ENCODE measurements at places on chromosomes 4 and X.

GRCh38 chrX:19057856-19058255 is 64.4 kb downstream of the ADGRG2 start:
- no peak for DNase-seq

GRCh38 chrX:70808942-70809940 is 99.3 kb downstream of the TEX11 start:
- DNase-seq: no peak

DNA sequence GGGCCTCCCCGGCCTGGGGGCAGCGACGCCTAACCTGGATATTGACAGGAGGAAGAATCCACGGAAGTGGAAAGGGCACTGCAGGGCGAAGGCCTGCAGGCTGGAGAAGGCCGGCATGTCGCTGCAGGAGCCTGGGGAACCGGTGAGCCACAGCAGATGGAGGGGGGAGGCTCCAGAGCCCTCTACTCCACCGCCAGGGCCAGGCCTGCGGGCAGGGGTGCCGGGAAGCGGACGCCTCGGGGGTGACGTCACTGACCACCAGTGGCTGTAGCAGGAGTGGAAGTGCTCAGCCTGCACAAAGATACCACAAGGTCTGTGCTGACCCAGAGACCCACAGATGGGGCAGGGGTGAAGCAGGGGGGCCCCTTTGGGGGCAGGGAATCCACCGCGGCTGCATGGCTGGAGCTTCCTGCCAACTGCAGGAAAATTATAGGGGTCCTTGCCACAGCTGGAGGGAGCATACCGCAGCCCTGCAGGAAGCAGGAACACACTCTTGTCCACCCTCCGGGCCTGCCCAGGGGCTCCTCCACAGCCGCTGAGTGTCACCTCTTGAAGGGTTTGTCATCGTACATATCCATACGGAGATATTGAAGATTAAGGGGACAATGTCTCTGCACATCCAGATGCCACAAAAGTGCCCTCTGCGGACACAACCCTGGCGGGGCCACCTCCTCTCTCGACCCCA is 7.6 kb upstream of the HTRA3 start:
- DNase-seq: no peak

DNA sequence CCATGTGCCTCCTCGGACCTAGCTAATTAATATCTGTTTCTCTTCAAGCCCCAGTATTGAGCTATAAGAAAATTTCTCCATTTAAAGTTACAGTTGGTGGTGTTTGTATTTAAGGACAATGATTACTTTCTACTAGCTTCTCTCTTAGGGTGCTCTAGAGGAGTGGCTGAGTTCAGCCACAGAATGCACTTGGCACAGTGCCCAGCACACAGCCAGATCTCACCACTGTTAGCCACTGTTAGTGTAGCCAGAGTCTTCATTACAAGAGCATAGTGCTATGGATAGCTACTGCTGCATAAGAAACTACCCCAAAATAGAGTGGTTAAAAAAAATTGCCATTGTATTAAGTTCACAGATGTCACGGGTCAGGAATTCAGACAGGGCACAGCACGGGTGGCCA is 421.3 kb downstream of the BCOR start:
- DNase-seq: no peak

GRCh38 chr4:55834086-55834795 is 14.7 kb downstream of the EXOC1L start:
- no peak for DNase-seq

GRCh38 chrX:45517090-45517973 is 316.7 kb upstream of the DIPK2B start:
- no peak for DNase-seq

GRCh38 chr4:144178414-144178813 is 37.9 kb upstream of the GYPA start:
- no peak for DNase-seq

GRCh38 chr4:6688879-6689505 is 4.7 kb upstream of the S100P start:
- peak; percentile 49 for DNase-seq

DNA sequence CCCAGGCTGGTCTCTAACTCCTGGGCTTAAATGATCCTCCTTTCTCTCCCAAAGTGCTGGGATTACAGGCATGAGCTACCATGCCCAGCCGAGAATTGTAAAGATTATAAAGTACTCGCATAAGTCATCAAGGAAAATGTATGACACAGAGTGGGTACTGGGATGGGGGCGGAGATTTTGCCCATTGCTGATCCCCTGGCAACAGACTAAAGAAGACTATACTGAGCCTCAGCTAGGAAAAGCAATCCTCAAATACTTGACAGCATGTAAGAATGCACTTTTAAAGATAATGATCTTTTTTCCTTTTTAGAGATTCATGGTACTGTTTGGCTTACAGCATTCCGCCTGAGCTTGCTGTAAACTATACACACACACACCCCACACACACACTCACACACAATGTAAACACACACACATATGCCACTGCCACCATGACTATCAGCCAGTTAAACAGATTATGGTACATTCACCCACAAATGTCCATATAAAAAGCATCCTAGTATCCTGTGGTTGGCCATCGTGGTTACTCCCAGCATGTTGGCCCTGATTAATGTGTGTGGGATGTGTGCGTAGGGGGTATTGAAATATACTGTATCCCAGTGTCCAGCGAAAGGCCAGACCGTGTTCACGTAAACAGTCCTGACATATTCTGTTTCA is 113.0 kb downstream of the AMELX start:
- DNase-seq: no peak

DNA sequence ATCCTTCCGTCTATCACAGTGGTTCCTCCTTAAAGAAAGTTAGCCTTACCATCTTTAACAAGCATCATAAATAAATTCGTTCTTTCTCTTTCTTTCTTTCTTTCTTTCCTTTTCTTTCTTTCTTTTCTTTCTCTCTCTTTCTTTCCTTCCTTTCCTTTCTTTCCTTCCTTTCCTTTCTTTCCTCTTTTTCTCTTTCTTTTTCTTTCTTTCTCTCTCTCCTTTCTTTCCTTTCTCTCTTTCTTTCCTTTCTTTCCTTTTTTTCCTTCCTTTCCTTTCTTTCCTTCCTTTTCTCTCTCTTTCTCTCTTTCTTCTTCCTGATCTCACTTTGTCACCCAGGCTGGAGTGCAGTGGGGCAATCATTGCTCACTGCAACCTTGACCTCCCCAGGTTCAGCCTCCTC is 60.4 kb downstream of the ENPP6 start:
- DNase-seq: no peak

GRCh38 chrX:14963447-14964236 is 90.4 kb downstream of the MOSPD2 start:
- no peak for DNase-seq

DNA sequence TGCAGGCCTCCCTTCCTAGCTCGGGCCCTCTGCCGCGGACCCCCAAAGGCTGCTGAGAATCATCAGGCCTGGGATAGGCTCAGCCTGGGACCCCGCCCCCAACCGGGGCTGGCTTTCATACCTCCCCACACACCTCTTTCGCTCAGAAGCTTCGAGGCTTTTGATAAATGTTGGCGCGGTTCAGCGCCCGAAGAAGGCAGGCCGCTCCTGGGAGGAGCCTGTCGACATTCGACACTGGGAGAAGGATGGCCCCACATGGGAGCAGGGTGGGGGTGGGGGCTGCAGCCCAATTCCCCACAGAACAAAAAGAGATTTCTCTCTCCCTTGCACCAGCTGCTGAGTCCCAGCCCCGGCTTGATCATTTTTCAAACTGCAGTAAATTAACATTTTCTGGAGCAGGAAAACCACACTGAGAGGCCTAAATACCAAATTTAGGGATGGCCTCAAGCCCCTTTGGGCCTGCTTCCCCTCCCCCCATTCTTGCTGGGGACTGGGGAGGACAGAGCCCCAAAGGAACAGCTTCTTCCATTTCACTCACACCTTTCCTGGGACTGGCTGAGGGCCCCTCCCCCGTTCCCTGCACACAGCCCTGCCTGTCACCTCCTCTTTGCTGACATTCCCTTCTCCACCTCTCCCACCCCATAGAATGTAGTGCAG is 112.9 kb upstream of the PJA1 start:
- DNase-seq: no peak

GRCh38 chr4:107876099-107876498 is 51.4 kb downstream of the SGMS2 start:
- DNase-seq: no peak

GRCh38 chr4:173420324-173420752 is 21.4 kb upstream of the SCRG1 start:
- DNase-seq: no peak

DNA sequence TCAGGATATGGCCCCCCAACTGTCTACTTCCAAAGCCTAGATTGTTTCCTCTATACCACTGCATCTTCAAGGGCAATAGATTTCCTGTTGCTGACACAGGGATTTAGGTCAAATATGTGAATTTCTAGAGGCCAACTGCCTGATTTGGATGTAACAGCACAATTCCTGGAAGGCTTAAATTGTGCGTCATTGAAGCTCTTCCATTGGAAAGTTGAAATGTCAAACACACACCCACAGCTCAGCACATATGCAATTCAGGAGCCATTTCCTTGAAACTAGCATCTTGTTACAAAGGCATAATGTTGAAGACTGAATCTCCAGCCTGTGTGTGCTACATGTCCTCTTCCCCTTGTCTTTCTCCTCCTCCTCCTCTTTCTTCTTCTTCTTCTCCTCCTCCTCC is 158.6 kb downstream of the STK32B start:
- no peak for DNase-seq

DNA sequence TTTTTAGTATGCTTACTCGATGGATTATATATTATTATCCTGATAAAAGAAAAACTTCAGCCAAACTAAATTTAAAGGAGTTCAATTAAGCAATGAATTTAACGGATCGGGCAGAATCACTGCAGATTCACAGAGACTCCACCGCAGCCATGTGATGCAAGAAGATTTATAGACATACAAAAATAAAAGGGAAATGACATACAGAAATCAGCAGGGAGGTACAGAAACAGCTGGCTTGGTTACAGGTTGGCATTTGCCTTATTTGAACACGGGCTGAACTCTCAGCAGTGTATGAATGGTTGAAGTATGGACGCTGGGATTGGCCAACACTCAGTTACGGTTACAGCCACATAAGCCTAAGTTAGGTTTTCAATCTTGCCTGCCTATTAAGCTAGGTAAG is 35.4 kb upstream of the DHRSX start:
- DNase-seq: no peak

- no peak for DNase-seq
Measured at GRCh38 chr4:151284534-151285245, 7.7 kb downstream of the PRSS48 start.

DNA sequence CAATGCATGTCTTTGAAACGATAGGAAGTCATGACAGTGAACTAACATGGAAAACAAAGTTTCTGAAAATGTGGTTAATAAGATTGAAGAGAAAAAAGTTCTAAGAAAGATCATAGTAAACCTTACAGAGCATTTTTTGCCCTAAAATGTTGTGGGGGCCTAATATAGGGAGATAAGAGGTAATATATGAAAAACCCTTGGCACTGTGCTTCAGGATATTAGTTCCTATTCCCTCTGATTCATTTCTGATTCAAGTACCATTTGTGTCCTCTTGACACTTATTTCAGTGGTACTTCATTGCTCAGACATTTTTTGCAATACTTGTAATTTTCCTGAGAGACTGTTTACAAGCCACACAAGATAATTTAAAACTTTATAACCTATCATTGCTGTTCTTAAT is 35.1 kb downstream of the PAQR3 start:
- DNase-seq: no peak

- DNase-seq: no peak
Measured at GRCh38 chr4:84501721-84502267, 2.7 kb upstream of the NKX6-1 start.

- DNase-seq: no peak
Measured at GRCh38 chr4:140330311-140330900, 43.0 kb upstream of the SCOC start.

- DNase-seq: peak; percentile 45
Measured at GRCh38 chrX:154411981-154412340, 622 bp downstream of the TAFAZZIN start.

DNA sequence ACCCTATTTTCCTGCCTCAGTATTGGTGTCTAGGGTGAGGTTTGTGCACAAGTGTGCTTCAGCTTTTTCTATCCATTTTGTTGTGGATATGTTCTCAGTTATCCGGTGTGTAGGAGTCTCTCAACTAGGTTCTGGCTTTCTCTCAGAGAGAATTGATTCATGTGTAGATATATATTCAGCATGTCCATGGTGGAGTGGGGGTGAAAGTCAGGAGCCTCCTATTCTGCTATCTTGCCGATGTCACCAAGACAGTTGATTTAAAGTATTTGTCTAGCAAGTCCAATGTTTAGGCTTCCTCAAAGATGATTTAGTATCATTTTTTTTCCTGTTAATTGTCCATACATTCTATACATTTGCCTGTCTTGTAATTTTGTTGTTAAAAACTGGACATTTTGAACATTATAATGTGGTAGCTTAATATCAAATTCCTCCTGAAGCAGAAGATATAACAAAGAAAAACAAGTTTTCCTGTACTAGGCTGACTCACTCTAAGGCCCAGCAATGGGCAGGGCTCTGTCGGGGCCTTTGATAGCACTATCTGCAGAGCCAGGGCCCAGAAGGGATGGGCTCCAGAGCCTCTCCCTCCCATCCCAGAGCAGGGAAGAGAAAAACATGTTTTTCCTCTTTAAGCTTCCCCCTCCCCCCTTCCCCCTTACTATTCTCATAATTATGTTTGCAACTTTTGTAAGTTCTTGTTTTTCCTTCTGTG is 37.6 kb downstream of the GLUD2 start:
- DNase-seq: no peak

DNA sequence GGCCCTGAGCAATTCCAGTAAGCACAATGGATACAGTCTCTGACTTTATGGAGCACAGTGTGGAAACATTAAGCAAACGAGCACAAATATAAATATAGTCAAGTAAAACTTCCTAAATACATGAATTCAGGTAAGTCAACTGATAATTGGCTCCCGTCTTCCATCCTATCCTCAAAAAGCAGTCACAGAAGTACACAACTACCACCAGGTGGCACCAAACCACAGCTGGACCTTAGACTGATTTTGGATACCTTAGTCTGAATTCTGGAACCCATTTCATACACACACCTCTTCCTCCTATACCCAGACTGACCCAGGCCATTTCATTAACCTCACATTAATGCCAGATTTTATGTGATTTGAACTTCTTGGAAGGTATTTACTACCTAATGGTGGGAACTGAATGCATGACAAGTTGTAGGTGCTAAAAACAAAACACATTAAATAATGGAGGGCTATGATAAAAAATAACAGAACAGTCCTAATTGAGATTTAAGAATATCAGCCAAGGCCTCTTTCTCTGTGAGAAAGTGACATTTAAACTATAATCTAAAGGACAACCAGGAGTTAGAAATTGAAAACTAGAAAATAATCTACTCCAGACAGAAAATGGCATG is 77.5 kb downstream of the ELF2 start:
- DNase-seq: peak; percentile 56

DNA sequence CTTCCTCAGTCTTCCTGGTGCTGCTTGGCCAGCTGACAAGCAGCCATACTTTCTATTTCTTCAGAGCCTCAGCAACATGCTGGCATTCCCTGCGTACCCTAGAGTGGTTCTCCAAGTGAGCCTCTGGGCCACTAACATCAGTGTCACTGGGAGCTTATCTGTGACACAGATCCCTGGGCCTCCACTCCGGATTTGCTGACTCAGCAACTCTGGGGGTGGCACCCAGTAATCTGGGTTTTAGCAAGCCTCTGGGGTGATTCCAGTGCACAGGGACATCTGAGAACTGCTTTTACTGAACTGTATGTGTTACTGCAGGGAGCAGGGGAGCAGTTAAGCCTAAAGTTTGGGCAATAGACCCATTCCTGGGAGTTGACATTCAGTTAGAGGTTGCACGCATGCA is 28.2 kb upstream of the HMGB3 start:
- DNase-seq: no peak

GRCh38 chr4:87038837-87039615 is 104.2 kb downstream of the AFF1 start:
- no peak for DNase-seq

GRCh38 chr4:82785611-82786400 is 12.8 kb downstream of the SCD5 start:
- DNase-seq: no peak

Measured in stimulated activated CD4-positive, alpha-beta T cell treated with anti-CD3 and anti-CD28 coated beads, Interleukin-15, amount 100 ng/mL, for 1 hour (primary cell).